ENCODE measurements at places on chromosomes 6 and 20.

- DNase-seq: no peak
Observed at GRCh38 chr20:20655883-20656282, 56.6 kb downstream of the RALGAPA2 start.

DNA sequence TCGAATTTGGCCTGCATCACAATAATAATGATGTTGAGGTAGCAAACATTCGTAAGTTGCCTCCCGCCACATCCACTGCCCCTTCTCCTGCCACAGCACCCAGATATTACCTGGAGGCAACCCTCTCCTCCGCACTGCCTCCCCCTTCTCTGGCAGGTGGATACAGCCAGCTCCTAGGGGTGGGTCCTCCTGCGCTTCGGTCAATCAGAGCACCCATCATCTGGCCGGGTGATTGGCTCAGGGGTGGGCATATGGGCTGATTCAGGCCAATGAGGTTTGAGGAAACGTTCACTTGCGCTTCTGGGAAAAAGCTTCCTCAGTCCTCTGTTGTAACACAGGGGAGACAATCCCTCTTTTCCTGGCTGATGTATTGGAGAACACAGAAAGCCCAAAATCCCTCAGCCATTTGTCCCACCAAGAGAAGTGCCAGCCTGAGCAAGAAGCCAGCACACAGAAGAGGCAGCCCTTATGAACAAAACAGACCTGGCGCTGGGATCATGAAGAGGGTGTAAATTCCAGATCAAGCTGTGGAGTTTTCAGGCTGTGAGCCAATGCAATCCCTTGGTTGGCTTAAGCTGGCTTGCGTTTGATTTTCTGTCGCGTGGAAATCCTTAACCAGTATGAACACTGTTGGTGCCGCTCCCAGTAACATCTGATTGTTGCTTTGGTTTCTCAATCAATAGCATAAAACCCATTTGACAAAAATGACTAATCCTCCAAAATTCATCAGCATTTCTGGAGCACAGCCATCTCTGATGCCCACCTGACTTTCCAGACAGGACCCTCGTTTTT is 82.2 kb downstream of the PRDM1 start:
- no peak for DNase-seq

GRCh38 chr6:122033564-122034181 is 365.8 kb upstream of the HSF2 start:
- no peak for DNase-seq

DNA sequence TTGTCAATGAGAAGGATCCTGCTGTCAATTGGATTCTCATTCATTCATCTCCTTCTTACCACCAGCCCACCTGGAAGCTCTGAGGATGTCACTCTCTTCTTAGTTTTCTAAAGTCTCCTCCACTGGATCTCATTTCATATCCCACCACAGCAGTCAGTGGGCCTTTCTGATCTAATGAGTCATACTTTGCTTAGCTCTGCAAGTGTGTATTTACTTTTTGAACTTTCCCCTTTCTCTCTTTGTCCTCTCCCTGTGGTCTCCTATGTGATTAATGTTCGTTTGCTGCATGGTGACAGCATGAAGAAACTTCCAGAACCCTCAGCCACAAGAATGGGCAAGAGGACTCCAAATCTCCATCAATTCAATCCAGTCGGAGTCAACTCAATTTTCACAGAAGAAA is 63.6 kb upstream of the SYNDIG1 start:
- no peak for DNase-seq

DNA sequence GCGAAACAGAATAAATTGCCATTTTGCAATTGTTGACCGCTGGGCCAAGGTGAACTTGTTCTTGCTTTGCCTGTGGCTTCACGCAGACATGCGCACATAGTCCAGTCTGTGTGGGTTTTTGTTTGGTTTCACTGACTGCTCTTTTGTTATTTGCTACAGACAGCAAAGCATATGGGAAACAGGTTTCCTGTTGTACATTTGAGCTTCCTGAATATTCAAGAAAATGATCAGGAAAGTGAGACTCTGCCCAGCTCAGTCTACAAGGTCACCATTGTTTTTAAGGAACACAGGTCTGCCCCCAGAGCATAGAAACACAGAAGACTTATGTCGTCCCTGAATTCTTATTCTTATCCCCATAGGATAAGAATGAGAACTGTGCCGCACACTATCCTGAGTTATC is 55.6 kb downstream of the SASH1 start:
- no peak for DNase-seq

GRCh38 chr20:10369723-10370090 is 64.3 kb downstream of the MKKS start:
- no peak for DNase-seq

GRCh38 chr20:50996901-50997865 is 25.7 kb downstream of the KCNG1 start:
- DNase-seq: no peak

DNA sequence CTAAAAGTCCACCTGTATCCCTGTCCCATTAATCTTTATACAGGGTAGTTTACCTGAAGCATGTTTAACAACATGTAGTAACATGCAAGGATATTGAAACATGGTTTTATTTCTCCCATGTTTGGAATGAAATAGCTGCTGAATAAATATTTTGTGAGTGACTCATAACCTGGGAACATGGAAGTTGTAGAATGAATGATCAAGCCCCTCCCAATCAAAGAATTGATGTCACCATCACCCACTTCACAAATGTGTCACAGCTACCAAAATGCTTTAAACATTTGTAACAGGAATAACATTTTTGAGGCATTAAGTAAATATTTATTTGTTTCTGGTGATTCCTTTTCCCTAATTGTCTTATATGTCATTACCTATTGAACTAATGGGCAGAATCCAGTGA is 58.9 kb upstream of the TNFAIP3 start:
- DNase-seq: no peak

- no peak for DNase-seq
Observed at GRCh38 chr6:139251045-139251690, 40.6 kb downstream of the TXLNB start.

- no peak for DNase-seq
Observed at GRCh38 chr6:56875961-56876360, 78.9 kb upstream of the BEND6 start.

GRCh38 chr6:19167251-19167650 is 669.9 kb upstream of the ID4 start:
- no peak for DNase-seq

DNA sequence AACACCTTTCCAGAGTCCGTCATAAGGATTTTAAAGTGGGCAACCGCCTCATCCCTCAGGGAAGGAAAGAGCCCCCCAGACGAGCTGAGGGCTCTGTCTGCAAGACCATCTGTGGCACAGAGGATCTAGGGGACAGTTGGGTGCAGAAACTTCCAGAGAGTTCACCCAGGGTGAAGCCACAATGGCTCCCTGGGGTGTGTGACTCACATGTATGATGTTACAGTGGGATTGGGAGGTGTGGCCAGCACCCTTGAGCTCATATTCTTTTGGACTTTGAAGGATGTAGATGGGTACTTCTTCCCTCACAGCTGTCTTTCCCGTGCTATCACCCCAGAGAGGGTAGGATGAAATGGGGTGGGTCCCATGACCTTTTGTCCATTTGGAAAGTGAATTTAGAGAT is 95.5 kb downstream of the NCR2 start:
- DNase-seq: no peak
